Sigmoid colon (tissue), 7 donors: ENCODE measurements at places on chromosomes 2 and 18. TPM values are rescaled to one million over a fixed set of nuclear protein-coding genes. Genes with fewer than 3 reads are reported as not detected.

Gene ABCA12
- under 0.01 TPM for total RNA-seq

Gene TMEM18
- total RNA-seq: 14.4 TPM

Gene MC5R
- not detected for total RNA-seq

Gene MC4R
- total RNA-seq: not detected

Gene CFC1
- not detected for total RNA-seq

Gene ANKZF1
- total RNA-seq: 28.1 TPM

Gene DSC2
- 2.1 TPM for total RNA-seq

Gene B3GNT7
- 5.0 TPM for total RNA-seq

Gene LRRC30
- total RNA-seq: not detected

Gene CD8B
- not detected for total RNA-seq

Gene CIB4
- not detected for total RNA-seq

Gene CSRNP3
- total RNA-seq: 5.4 TPM

Gene DNAH6
- total RNA-seq: 0.55 TPM

Gene CFAP65
- total RNA-seq: not detected

Gene DCDC2C
- not detected for total RNA-seq

Gene OTOS
- total RNA-seq: not detected

Gene GALNT14
- total RNA-seq: not detected

Gene WNT6
- 2.9 TPM for total RNA-seq

Gene INPP4A
- total RNA-seq: 49.9 TPM

Gene GPR75
- total RNA-seq: 1.4 TPM

Gene LAMA1
- total RNA-seq: 0.27 TPM

Gene ALPG
- not detected for total RNA-seq

Gene ANKRD29
- total RNA-seq: 6.5 TPM

Gene ST6GAL2
- total RNA-seq: 1.8 TPM

Gene NMUR1
- 0.36 TPM for total RNA-seq

Gene ANKRD30B
- total RNA-seq: 0.36 TPM

Gene FECH
- 30.0 TPM for total RNA-seq

Gene NT5DC4
- not detected for total RNA-seq

Gene SLC35G4
- total RNA-seq: not detected

Gene G6PC2
- not detected for total RNA-seq

Gene EPB41L3
- 156 TPM for total RNA-seq
